Bone marrow (tissue), 2 donors: ENCODE measurements at places on chromosomes 3 and 15.

DNA sequence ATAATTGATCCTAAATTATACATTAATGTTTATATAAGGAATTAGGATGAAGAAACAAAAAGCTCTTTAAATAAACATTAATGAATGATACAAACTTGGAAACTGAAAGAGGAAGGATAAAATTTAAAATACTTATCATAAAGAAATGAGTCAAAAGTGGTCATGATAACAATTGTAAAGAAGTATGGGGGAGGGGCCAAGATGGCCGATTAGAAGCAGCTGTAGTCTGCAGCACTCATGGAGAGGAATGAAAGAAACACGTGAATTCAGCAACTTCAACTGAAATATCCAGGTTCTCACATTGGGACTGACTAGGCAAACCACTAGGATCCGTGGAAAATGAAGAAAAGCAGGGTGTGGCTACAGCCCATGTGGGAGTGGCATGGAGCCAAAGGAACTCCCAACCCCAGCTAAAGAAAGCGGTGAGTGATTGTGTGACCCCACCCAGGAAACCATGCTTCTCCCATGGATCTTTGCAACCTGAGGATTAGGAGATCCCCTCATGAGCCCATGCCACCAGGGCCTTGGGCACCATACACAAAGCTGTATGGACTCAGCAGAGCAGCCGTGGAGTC lies 13.1 kb upstream of the CP start:
- no peak for DNase-seq

DNA sequence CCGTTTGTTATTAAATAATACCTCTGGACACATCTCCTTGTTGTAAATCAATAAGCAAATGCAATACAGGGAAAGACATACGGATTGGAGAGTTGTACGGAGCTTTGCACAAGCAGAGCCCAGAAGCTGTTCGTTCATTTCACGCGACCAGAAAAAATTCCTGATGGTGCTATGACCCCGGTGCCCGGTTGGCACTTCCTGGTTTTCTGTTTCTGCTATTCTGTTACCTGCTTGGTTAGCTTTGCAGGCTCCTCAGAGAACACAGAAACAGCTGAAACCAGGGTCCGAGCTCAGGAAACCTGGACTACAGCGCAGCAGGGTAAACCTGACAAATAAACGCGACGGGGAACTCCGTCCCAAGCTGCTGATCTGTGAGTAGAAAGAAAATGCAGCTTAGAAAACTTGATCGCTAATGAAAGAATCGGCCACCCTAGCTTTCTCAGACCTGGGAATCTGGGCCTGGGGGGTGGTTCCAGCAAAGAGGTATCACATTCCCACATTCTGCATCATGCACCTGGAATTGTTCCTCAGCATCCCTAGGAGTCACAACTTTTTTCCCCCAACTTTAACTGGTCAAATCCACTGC lies 845 bp downstream of the CNTN3 start:
- no peak for DNase-seq

DNA sequence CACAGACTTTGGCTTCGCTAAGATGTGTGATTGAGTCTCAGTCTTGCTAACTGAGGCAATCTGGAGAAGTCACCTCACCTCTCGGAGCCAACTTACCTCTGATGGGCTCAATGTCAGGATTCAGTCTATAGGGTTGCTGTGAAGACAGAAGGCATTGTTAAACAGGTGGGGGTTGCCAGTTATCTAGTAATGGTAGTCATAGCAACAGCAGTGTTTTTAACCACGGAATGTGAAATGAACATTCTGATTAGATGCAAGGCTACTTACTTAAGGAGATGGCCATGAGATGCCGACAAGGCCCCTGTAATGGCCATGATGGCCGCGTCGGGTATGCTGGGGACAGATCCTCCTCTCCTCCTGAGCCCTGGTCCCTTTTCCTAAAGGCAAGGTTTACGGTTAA lies 243.1 kb downstream of the GABRG3 start:
- no peak for DNase-seq

- no peak for DNase-seq
These were observed 83.5 kb upstream of the CFAP20DC start for GRCh38 chr3:59133311-59133710.

DNA sequence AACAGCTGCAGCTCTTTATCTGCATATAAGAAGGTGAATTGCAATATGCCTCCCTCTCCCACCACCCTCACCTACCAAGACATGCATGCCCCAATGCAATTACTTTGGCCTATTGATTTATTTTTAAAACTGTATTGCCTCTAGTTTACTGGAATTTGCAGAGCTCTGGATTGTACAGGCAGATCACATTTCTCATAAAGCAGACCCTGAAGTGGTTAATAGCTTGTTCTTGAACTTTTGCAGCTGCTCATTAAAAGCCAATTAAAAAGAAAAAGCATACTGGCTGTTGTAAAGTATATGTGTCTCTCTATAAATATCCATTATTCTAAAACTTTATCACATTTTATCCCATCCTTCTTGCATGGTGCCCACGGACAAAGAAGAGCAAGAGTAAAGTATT lies 221.5 kb upstream of the TOPAZ1 start:
- no peak for DNase-seq

DNA sequence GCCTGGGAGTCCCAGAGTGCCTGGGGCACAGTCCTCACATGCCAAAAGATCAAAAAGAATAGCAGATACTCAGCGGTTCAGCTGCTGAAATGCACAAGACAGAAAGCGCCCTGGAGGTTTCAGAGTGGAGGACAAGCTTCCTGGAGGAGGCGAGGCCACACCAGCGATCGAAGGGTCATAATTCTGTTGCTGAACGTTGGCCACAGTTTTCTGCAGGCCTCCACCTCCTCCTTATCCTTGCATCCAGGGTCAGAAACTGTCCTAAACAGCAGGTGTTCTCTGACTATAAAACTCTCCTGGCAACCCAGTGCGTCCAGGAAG lies 220.3 kb upstream of the LINGO1 start:
- DNase-seq = no peak

DNA sequence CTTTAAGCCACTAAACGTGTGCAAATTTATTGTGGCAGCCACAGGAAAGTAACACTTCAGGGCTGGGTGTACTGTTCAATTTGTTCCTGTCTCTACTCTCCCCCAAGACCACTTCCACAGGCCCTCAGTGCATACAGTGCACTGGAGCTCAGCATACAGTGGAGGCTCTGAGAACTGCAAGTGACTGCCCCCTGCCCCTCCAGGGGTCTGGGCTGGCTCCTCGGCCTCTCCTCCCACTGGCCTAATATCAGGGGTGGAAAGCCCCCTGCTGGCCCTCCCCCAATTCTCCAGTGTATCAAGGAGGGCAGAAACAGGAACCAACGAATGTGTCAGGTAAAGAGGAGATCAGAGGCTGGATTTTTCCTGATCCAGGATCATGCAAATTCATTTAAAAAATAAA lies 19.9 kb upstream of the HEG1 start:
- DNase-seq = no peak

DNA sequence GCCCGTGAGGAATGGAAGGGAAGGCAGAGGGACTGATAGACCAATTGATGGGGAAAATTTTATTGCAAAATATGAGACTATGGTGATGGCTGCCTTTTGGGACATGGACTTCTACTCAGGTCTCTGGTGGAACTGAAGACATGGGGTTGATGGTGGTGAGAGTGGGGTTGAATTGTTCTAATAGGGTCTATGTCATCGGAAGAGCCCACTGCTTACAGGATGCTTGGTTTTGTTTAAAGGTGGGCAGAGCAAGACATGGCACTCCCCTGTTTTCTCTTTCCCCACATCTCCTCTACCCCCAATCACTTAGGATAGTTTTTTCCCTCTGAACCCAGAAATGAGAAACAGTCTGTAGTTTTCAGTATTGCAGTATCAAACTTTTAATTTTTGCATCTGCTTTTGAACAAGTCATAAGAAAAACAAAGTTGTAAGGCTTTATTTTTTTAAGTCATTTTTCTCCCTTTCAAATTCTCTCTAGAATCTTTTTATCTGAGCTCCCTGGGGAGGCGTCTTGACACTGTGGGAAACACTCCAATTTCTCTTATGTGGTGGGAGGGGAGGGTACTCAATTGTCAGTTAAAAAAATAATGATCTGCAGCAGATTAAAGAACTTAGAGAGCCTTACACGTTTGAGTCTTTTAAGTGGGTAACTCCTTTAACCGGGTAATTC lies 276.2 kb upstream of the TBC1D5 start:
- no peak for DNase-seq

- DNase-seq = no peak
These were observed 231.9 kb upstream of the LRTM1 start for GRCh38 chr3:55159711-55160110.

- no peak for DNase-seq
These were observed 11.8 kb upstream of the PP2D1 start for GRCh38 chr3:20023623-20024405.
